ENCODE measurements at places on chromosomes 4 and X.
A peak's percentile ranks its signal among the peaks of the same experiment; 100 is the strongest.

DNA sequence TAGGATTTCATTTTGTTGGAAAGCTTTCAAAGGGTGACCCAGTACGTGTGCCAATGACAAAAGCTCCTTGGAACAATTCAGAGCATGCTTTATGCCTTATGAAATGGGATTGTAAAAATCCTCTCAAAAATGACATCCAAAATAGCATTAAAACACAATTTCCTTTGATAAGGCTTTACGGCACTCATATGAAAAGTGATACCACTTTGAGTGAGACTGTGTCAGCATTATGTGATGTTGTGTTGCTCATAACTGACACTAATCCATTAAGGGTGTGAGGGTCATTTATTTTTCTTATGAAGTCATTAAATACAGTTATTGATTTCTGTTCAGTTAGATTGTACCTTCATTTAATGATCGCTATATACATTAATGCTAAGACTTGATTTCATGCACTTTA is 250.2 kb downstream of the TENM3 start:
- DNase-seq, result no peak

- no peak for DNase-seq
Observed at GRCh38 chrX:121546317-121546716, 498.9 kb downstream of the GLUD2 start.

- no peak for DNase-seq
Observed at GRCh38 chr4:7554905-7555304, 120.2 kb upstream of the PSAPL1 start.

- DNase-seq, result peak; percentile 40
Observed at GRCh38 chr4:142846729-142847596, 862 bp upstream of the INPP4B start.

DNA sequence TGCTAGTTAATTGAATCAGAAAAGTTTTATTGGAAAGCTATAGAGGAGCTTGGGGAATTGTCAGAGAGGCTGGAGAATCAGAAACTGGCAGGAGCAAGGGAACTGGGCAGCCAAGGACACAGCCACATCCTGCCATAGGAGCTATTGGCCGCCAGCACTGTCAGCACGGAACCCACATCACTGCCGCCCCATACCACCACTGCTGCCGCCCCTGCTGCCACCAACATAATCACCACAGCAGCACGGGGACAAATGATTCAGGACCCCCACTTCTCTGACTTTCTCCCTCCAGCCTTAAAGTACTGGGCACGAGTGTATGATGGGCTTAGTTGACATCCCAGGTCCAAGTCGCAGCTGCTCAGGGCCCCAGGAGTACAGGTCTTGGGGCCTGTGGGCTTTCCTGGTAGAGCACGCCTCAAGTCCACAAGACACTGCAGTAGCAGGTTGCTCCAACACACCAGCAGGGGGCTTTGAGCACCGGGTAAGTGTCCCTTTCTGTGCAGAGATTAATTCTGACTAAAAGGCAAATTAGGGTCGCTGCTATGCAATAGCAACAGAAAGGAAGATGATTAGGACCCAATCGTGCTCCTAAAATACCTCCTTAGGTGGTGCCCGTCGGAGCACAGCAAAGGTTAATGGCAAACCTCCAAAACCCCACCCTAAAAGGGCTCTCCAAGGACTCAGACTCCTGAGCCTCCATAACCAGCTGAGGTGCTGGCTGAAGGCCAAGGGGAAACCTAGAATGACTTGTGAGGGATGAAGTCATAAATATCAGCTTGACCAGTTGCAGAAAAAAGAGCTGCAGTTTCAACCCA is 6.9 kb downstream of the PJA1 start:
- no peak for DNase-seq

DNA sequence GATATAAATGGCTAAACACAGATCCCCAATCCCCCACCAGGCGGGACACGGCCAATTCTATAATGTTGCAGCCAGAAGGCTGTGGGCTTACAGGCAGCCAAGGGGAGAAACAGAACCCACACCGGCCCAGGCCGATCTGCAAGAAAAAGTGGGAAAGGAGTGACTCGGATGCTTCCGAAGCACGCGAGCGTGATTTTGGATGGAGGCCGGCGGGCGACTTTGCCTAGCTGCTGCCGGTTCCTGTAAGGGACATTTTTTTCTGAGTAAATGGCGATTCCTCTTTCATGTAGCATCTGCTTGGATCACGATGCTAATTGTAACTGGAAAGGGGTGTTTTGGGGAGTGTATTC is 470.2 kb downstream of the PCDH19 start:
- DNase-seq, result no peak

- no peak for DNase-seq
Observed at GRCh38 chrX:85359051-85359450, 20.4 kb downstream of the POF1B start.

GRCh38 chrX:151042842-151043241 is 59.7 kb downstream of the HMGB3 start:
- no peak for DNase-seq

- DNase-seq, result no peak
Observed at GRCh38 chr4:185772391-185773093, 39.5 kb downstream of the SORBS2 start.

DNA sequence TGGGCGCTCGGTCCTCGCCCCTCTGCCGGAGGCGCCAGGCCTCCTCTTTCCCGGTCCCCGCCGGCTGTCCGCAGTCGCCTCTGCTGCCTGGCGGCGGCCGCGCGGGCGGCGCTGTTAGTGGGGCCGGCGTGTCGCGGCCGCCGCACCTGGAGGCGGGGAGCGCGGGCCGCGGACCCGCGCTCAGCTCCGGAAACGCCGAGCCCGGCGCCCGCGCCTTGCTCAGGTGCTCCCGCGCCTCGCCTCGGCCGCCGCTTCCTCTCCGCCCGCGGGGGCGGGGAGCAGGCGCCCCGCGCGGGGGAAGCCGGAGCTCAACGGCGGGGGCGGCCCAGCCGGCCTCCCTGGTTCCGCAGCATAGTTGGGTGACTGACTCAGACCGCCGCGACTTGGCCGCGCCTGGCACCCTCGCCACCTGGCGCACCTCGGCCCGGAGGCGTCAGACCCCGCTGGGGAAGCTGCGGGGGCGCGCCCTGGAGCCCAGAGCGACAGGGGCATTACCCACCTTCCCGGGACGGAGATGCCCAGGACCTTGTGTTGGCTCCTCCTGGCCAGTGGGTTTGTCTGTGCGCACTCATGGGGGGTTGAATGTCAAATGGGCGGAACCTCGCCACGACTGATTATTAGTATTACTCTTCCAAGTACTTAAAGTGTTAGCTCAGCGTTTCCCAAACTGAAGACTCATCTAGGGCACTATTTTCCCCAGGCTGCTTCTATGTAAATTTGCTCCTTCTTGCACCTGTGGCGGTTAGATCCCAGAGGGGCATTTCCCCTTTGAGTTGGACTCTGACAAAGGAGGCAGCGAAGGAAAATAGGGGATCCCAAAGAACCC is at the start of gene ARAP2:
Gene ARAP2, minus strand, starts transcription at position 258 of the 826 bp plus-strand sequence. CDS start 15,028 bp downstream, outside the sequence.
- peak; percentile 29 for DNase-seq

DNA sequence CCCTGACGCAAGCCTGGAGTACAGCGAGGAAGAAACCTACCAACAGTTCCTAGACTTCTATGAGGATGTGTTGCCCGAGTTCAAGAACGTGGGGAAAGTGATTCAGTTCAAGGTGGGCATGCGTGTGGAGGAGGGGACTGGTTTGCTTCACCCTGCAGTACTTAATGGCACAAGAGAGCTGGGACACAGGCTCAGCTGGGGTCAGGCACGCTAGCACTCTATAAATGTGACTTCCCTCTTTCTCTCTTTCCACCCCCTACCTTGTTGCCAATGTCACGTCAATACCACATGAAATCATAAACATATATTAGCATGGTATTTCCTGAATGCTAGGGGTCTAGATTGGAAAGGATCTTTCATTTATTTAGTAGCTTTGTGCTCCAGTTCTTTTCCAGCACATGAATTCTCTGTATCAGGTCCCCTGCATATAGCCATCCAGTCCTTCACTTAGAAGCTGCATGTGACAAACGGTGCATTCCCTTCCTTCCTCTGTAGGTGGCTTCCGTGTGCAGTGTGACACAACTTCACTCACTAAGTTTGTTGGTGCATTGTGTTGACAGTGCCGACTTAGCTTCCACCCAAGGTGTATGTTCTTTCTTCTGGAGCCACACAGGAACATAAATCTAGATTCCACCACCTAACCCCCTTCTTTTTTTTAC is 25.6 kb downstream of the ZRSR2 start:
- DNase-seq, result peak; percentile 0

- DNase-seq, result no peak
Observed at GRCh38 chrX:153974003-153974725, 1.6 kb downstream of the TMEM187 start.

Data from right renal pelvis (tissue), 4 donors.